ENCODE measurements at places on chromosomes 7 and 10.

GRCh38 chr10:48750019-48750418 is 65.3 kb downstream of the WDFY4 start:
- DNase-seq: no peak

- peak; percentile 2 for DNase-seq
Measured at GRCh38 chr7:88363249-88363648, 56.6 kb upstream of the STEAP4 start.

GRCh38 chr10:102753718-102754117 is 10.0 kb downstream of the WBP1L start:
- no peak for DNase-seq

DNA sequence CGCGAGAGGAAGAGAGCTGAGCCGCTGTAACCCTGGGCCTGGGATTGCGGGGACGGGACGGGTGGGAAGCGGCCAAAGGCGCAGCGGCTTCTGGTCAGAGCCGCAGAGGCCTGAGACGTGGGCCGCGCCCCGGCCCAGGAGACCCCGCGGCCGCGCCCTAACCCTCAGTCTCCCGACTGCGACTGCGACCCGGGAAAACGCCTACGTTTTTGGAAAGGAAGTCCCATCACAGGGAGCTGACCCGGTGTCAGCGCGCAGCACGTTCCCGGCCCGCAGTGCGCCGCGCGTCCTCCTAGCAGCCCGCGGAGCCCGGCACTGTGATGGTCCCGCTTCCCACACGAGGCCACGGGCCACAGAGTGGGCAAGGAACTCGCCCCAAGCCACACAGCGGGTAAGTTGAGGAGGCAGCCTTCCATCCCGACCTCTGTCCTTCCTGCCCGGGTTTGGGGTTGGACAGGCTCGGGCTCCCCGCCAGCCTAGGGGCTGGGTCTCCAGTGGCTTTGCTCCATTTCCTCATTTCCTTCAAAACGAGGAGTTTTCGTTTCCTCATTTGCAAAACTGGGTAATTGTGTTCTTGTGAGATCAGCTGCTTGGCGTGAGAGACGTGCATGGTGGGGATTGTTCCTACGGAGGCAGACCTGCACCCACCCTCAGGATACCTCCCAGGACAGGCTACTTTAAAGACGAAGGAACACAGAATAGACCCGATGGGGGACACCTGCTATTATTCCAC is 1.2 kb downstream of the GPNMB start:
- no peak for DNase-seq

DNA sequence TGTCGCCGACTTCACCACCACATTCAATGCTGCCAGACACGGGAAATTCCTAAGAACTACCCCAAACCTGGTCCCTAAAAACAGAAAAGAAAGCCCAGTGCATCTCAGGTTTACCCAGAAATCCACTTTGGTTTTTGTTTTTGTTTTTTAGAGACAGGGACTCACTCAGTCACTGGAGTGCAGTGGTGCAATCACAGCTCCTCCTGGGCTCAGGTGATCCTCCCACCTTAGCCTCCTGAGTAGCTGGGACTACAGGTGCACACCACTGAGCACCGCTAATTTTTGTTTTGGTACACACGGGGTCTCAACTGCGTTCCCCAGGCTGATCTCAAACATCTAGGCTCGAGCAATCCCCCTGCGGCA is 22.8 kb downstream of the MAD1L1 start:
- DNase-seq: no peak

DNA sequence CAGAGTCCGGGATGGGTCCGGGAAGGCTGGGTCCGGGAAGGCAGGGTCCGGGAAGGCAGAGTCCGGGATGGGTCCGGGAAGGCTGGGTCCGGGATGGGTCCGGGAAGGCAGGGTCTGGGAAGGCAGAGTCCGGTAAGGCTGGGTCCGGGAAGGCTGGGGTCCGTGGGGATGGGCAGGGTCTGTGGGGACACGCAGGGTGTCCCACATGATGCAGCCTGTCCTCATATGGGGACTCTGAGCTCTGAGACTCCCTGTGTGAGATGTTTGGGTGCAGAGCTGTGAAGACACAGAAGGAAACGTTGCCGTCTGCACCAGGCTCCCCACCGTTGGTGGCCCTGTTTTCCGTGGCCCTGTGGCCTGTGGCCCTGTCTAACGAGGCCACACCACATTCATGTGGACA is 45.7 kb upstream of the ADGRA1 start:
- no peak for DNase-seq

- DNase-seq: no peak
Measured at GRCh38 chr10:92111336-92111939, 179.4 kb downstream of the CPEB3 start.

DNA sequence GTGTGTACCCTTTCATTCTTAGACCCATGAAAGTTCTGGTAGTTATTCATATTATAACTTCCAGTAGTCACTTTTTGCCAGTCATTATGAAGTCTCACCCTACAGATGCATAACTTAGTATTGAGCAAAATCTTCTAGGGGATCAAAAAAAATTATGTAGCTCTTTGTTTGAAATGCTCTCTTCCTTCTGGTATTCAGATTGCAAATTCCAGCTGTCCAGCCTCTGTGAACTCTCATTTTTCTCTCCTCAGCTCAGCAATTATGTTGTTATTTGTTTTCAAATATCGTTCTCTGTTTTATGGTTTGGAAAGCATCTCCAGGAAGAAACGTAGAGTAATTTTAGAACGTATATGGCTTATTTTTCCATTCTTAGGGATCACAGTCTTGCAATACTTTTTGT is 442.5 kb downstream of the SEMA3D start:
- no peak for DNase-seq

DNA sequence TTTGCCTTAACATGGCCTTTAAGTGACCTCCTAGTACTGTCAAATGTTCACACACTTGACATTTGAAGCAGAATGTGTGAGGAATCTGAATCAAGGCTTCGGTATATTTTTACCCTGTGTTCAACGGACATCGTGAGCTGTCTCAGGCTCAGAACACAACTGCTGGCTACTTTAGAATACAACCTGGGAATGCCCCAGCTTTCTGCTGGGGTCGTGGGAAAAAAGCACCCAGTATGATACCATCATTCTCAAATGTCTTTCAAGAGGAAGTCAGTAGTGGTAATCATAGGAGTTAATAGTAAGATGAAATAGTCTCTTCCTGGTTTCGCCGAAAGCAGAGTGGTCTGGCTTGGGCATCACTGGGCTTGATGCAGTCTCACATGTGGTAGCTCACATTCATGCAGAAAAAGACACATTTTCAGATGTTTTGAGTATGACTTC is 67.2 kb downstream of the CREB5 start:
- no peak for DNase-seq

GRCh38 chr7:79968894-79969293 is 165.7 kb upstream of the GNAI1 start:
- no peak for DNase-seq

DNA sequence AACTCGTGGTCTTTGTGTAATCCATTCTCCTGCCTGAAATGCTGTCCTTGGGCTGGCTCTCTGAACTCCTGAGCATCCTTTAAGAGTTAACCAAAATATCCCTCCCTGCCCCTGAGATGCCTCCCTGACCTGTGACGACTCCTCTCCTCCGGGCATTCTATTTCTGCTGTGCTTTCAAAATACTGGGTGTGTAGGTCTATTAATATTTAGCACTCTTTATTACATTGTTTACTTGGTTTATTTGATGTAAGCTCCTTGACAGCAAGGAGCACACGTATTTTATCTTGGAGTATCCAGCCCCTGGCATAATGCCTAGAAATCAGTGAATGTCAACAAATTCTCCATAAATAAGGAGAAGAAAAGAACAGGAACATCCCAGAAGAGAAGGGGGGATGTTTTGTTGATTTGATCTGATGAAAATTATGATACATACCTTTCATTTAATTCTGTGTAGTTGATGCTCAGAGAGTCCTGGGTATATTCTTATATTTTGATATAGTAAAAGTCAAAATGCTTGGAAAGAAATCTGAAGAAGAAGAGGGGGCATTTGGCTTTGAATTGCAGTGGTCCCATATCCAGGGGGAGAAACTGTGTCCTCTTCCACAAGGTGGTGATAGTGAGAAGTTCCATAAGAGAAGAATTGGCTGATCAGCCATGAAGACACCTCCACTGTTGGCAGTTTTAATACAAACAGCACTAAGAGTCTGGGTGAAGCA is 107.7 kb upstream of the MPP7 start:
- DNase-seq: no peak

DNA sequence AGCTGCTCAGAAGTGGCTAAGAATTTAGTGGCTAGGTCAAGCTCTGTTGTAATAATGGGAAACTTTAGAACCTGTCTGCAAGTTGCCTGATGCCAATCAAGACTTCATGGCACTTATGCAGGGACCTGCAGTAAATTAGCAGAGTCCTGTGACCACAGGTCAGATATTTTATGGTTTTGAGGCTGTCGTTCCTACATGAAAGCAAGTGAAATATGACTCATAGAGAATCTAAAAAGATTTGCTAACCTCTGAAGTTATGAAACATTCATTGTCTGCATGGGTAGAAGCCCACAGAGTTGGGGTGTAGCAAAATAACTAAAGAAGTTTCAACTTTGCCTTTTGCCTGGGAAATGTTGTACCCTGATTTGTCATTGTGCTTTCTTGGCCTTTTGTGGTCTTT is 32.3 kb downstream of the SLC39A12 start:
- peak; percentile 50 for DNase-seq

DNA sequence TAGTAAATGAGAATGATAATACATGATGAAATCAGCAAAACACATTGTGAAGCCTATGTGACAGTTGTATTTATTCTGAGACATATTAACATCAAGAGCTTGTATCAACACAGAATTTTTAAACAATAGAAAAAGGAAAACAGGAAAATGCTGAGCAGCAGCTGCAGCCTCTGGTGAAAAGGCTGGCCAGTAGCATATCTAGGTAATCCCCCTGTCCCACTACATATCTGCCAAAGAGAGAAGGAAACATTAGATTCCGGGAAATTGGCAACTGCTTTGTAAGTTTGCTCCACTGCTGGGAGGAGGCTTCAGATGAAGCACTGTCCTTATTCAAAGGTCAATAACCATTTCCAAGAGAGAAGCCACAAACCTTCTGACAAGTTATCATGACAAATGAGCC is 89.4 kb downstream of the RALA start:
- no peak for DNase-seq

GRCh38 chr7:95725205-95725604 is 47.1 kb upstream of the DYNC1I1 start:
- no peak for DNase-seq

DNA sequence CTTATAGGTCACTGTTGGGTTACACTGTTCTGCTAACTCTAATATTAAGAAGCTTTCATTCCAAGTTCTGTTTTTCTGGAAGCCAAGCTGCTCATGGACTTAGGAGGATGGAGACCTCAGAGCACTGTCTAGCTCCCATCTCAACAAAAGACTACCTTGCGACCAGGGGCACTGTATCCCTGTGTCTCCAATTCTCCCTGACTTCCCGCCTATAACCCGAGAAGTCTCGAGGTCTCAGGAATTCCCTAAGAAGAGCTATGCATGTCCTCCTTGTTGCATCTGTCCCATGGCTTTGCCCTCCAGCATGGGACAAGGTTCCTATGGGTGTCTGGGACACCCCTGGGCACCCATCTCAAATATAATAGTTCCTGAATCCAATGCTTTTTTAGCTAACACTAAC is 31.2 kb downstream of the BTBD16 start:
- DNase-seq: no peak

DNA sequence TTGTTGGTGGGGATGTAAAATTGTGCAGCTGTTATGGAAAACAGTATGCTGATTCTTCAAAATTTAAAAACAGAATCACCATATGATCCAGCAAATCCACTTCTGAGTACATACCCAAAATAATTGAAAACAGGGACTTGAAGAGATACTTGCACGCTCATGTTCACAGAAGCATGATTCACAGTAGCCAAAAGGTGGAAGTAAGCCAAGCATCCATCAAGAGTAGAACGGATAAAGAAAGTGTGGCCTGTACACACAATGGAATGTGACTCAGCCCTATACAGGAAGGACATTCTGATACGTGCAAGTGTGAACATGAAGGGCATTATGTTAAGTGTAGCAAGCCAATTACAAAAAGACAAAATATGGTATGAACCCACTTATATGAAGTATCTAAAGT is 696.7 kb upstream of the CELF2 start:
- peak; percentile 11 for DNase-seq

DNA sequence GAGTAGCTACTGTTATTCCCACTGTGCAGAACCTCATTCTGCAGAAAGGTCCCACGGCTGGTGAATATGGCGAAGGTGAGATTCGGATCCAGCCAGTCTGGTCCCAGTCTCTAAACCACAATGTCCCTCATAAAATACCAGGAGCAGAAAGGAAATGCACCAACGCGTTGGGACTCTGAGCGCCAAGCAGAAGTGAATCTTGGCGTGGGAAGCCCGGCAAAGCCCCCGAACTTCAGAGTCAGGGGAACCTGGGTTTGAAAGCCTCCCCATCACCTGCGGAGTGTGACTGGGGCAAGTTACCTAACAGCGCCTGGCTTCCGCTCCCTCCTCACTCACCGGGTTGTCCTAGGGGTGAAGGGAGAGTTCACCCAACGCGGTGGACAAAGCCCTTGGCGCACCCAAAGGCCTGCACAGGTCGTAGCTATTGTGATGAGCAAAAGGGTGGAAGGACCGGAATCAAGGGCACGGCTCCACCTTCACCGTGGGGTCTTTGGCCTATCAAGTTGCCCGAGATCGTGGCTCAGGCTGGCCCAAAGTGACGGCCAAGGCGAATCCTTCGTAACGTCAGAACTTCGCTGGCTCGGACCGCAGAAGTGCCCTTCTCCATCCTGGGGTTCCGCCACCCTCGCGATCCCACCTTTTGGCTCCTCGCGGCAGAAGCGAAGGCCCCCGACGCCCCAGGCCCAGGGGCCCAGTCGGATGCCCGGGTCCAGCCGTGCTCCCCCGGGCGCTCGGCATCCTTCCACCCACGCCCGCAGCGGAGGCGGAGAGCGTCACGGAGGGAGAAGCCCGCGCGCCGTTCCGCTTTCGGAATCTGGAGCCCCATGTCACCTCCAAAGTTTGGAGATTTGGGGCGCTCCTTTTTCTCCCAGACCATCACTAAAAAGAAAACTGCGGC is 811 bp downstream of the RGS10 start:
- no peak for DNase-seq

- DNase-seq: no peak
Measured at GRCh38 chr10:100656454-100656853, 88.9 kb upstream of the PAX2 start.

- DNase-seq: peak; percentile 98
Measured at GRCh38 chr7:95213809-95214492, 110.4 kb downstream of the PON1 start.
